Left lung (tissue), 14 donors: ENCODE measurements at places on chromosomes 3 and 15.

DNA sequence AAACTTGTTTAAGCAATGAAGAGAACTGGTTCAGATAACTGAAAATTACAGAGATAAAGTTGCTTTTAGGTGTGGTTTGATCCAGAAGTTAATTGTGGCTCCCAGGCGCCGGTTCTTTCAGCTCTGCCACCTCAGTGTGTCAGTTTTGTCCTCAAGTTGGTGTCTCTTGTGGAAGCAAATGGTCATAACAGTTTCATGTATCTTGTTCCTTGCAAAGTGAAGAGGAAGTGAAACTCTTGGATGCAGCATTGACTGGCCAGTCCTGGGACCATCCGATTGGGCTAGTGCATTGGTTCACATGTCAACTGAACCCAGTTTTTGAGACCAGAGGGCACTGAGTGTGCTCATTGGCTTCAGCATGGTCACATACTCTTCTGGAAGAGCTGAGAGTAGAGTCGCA is 181.4 kb upstream of the GRM7 start:
- no peak for DNase-seq

DNA sequence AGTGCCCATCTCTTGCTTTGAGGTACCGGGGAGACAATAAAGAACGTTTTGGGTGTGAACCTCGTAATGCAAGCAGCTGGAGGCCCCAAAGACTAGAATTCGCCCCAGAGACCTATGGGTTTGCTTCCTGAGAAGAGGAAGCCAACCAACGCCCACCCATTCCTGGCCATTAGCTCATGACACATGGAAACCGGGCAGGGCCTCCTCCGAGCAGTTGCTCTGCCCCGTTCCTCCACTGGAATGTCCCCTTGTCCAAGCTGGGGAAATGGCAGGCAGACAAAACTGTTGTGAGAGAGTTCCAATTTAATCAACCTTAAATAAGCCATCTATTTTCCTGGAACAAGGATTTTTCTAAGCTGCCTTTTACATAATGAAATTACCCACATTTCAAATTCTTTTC is 250.9 kb upstream of the IGF1R start:
- no peak for DNase-seq

DNA sequence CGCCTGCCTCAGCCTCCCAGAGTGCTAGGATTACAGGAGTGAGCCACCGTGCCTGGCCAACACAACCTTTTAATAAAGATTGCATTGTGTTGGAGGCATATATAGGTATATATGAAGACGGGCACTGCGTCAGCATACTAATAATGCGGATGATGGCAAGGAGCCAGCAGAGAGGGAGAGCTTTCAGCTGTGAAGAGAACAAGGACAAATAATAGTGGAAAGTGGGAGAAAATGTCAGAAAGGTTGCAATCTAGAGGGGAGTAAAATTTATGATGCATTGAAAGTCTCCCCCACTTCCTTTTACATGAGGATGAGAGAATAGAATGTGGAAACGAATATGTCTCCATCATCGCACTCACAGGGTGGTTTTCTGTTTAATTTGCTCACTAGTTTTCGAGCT is 170.5 kb upstream of the TBL1XR1 start:
- no peak for DNase-seq

DNA sequence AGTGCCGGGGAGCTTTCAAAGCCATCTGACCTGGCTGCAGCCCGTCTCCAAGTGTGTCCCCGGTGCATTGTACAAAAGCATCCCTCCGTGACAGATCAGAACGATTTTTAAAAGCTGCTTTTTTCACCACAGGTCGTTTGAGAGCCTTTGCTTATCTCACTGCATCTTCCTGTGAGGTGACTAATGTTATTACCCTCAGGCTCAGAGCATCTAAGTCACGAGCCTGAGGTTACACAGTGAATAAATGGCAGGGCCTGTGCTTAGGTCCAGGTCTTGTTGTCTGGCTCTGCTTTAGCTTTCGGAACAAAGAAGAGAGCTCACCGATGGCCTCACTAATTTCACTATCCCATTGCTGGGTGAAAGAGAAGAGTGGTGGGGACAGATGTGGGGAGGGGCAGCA is 83.3 kb downstream of the SEC22A start:
- no peak for DNase-seq

GRCh38 chr3:51985063-51985462 is 1.7 kb downstream of the ACY1 start:
- no peak for DNase-seq

GRCh38 chr3:133991209-133991608 is 38.5 kb downstream of the SLCO2A1 start:
- no peak for DNase-seq

GRCh38 chr3:62587169-62587568 is 213.8 kb upstream of the FEZF2 start:
- no peak for DNase-seq

- no peak for DNase-seq
These were observed 435.7 kb downstream of the NAALADL2 start for GRCh38 chr3:175294793-175295192.

- DNase-seq, result no peak
These were observed 4.4 kb upstream of the CD200R1 start for GRCh38 chr3:112979244-112979832.

- peak; percentile 13 for DNase-seq
These were observed 41.0 kb downstream of the GPR160 start for GRCh38 chr3:170078620-170079281.

DNA sequence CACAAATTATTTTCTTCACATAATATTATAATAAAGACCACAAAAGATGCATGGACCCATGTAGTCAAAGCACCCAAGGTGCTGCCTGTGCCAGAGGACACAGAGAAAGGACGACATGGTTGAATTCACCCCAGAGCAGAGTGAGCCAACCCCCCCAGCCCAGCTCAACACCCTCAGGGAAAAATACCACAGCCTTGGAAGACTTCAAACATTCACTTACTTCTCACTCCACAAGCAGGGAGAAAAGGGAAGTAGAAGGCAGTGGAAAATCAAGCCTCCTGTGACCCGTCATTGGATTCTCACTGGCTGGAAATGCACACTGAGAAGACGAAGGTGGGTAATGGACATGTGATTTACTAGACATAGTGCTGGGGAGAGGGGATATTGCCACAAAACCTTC is 70.8 kb downstream of the TAFA4 start:
- DNase-seq, result no peak

DNA sequence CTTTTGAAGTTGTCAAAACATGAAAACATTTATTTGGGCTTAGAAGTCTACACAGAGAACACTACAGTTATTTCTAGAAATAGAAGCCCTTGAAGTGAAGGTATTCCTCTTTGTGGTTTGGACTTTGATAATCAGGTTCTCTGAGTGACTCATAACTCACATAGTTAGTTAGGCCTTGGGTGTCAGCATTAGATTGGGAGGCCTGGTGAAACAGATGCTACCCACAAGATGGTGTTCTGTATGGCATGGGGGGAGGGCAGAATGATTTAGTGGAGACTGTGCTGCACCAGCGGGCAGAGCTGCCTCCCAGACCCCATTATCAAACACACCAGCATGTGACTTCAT is 108.9 kb upstream of the ETV5 start:
- no peak for DNase-seq

DNA sequence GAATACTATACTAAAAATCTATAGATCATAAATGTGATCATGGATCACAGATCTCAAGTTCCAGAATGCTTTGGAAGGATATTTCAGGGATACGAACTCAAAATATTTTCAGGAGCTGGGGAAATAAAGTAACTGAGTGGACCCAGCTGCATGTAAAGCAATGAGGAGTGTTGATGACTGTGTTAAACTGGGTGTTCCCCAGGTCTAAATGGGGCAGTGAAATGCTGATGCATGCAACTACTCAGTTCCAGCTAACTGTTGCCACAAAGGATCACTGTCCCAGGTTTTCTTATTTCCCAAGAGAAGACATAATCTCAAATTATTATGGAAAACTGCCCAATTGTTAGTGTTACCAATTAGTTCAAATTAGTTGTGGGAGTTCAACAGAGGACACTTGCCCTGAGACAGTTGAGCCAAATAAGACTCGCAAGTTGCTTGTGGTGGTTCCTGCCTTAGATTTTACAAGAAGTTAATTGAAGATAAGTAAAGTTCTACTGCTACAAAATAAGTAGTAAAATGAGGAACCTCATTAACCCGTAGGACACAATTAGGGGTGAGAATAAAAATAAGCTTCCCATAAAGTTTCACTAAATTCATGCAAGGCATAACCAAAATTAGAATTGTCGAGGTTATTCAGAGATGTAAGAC is 66.3 kb upstream of the IL12A start:
- no peak for DNase-seq

GRCh38 chr15:50463423-50464358 is 39.5 kb downstream of the USP8 start:
- DNase-seq, result no peak

DNA sequence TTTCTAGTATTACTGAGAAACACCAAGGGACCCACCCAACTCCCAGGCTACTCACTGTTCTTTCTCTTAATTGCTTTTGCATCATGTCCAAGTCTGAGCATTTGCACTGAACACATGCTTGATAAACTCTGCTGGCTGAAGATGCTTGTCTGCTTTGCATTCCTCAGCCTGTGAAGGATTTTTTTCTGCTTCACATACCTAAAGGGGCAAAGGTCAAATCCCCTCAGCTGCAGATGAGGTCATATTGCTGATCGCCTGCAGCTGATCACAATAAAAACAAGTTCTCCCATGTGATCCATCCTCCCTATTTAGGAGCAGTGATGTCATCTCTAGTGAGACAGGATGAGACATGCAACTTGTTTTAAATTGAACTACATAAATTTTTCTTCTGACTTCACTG is 84.6 kb upstream of the DCBLD2 start:
- DNase-seq, result no peak

DNA sequence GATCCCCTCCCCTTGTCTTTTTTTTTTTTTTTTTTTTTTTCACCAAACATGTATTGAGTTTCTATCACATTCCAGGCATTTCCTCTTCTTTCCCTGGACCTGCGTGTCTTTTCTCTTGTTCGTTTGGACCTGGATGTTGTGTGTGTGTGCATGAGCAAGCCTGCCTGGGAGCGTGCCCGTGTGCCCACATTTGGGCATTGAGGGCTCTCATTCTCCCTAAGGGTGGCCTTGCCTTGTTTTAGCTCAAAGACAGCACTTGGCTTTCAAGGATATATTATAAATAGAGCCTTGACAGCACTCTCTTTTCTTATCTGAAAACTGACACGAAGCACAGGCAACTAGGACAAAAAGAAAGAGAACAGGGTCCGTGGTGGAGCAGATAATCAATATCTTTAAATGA is 39.0 kb upstream of the SLC25A26 start:
- DNase-seq, result no peak

DNA sequence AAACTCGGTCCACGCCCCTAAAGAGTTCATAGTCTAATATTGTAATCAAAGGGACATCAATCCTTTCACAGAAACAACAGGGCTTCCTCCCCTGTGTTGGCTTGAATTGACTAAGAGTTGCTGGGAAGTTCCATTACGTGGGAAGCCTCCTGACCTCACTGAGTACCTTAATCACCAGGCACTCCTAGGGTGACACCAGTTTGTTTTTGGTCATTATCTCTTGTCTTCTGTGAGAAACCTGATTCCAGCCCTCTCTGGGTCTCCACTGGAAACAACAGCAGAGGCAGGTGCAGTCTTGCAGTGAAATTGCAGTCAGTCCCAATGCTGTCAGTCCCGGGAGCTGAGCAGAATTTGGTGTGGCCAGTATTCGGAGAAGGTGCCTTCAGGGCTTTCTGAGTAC is 55.4 kb downstream of the BOC start:
- no peak for DNase-seq

- peak; percentile 11 for DNase-seq
These were observed 70.5 kb upstream of the MAP4 start for GRCh38 chr3:48086705-48087104.

DNA sequence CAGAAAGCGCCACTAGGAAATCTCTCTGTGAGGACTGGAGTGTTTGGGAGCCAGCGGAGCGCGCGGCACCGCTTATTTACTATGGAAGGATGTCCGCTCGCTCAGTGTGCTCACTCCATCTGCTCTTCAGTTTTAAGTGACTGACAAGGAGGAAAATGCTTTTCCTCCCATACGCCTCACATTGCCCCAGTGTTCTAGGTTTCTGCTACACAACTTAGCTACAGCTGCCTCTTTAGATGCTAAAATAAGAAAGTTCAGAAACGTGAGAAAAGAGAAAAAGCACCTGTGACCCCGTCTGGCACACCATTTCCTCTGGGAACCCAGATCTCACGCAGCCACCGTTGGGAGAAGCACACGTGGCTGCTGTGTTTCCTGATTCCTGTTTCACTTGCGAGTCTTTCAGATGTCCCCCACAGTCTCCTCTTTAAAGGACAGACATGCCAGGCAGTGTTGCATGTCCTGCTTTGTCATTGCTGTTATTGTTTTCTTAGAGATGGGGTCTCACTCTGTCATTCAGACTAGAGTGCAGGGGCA is 11.7 kb upstream of the MUSTN1 start:
- no peak for DNase-seq

GRCh38 chr3:17307482-17307881 is 422.7 kb downstream of the PLCL2 start:
- DNase-seq, result no peak

GRCh38 chr3:17605032-17605431 is 137.4 kb downstream of the TBC1D5 start:
- DNase-seq, result no peak

DNA sequence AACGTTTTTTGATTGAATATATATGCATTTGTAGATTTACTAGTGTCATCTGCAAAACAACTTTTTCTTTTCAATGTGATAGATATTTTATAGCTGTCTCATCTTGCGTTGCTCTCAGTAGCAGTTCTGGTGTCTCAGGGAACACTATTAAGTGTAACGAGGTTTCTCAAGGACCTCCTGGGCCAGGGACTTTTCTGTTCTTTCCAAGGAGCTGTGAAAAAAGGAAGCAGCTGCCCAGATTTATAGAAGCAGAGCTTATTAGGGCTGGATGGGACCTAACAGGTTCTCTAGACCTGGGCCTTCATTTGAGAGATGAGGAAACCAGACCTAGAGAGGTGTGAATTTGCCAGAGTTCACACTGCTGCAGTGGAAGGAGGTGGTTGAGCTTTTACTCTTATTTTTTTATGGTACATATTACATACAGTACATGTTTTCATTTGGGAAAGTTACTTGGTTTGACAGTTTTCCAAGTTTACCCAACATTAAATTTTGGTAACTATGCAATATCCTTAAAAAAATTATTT is 16.1 kb downstream of the MAP2K1 start:
- DNase-seq, result no peak

DNA sequence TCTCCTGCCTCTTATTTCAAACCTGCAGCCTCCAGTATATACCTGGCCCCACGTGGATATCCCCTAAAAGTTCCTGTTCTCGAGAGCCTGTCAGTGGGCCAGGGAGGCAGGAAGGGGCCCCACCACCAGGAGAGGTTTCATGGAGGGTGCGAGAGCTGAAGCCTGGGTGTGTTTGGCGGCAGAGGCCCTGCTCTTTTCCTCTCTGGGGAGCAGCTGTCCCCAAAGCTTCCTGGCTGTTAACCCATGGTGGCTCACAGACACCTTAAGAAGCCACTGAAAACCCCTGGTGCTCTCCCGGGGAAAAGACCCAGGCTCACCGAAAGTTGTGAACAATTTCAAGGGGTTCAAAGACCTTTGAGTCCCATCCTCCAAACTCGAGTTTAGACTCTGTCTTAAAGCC is 1.1 kb downstream of the PRRT3 start:
- DNase-seq, result no peak

- no peak for DNase-seq
These were observed 130.6 kb downstream of the ISL2 start for GRCh38 chr15:76467136-76467535.
